Mononuclear cell (primary cell): ENCODE measurements at places on chromosomes 13 and 19. TPM values are rescaled to one million over a fixed set of nuclear protein-coding genes. Genes with fewer than 3 reads are reported as not detected.

Gene UBAC2
- 51.3 TPM for total RNA-seq

Gene TNNT1
- total RNA-seq = 9.7 TPM

Gene CAPN12
- total RNA-seq = 1.8 TPM

Gene PRR22
- 0.42 TPM for total RNA-seq

Gene PDCD2L
- total RNA-seq = 4.6 TPM

Gene SGTA
- 23.0 TPM for total RNA-seq

Gene TNFSF9
- total RNA-seq = 10.5 TPM

Gene CCDC169
- total RNA-seq = not detected

Gene ZNF549
- total RNA-seq = 8.1 TPM

Gene CALR3
- total RNA-seq = not detected

Gene ZNF793
- 2.8 TPM for total RNA-seq

Gene ZNF625
- 1.7 TPM for total RNA-seq

Gene SIGLEC9
- total RNA-seq = 9.4 TPM

Gene AMH
- 1.3 TPM for total RNA-seq

Gene CLDND2
- 0.10 TPM for total RNA-seq

Gene TMIGD2
- total RNA-seq = 27.8 TPM

Gene SIGLEC6
- total RNA-seq = 0.84 TPM

Gene MEIS3
- not detected for total RNA-seq

Gene RNF17
- not detected for total RNA-seq

Gene SERPINE3
- total RNA-seq = 0.10 TPM

Gene KLK8
- not detected for total RNA-seq

Gene ICAM4
- 7.9 TPM for total RNA-seq

Gene COMP
- not detected for total RNA-seq

Gene IL12RB1
- total RNA-seq = 26.9 TPM

Gene PEX11G
- total RNA-seq = 0.21 TPM

Gene KIR2DL1
- total RNA-seq = 1.2 TPM

Gene TTYH1
- total RNA-seq = 0.31 TPM

Gene TEKTIP1
- 0.84 TPM for total RNA-seq

Gene GDF15
- total RNA-seq = not detected

Gene ELSPBP1
- total RNA-seq = not detected

Gene PBX4
- 12.7 TPM for total RNA-seq

Gene CYP4F2
- not detected for total RNA-seq

Gene ZNF69
- total RNA-seq = 2.3 TPM

Gene VSTM2B
- not detected for total RNA-seq

Gene C5AR1
- total RNA-seq = 92.2 TPM

Gene WDR87
- under 0.01 TPM for total RNA-seq

Gene ZNF606
- total RNA-seq = 8.2 TPM

Gene FSD1
- 0.73 TPM for total RNA-seq
